ENCODE measurements at places on chromosomes 2 and 18.

DNA sequence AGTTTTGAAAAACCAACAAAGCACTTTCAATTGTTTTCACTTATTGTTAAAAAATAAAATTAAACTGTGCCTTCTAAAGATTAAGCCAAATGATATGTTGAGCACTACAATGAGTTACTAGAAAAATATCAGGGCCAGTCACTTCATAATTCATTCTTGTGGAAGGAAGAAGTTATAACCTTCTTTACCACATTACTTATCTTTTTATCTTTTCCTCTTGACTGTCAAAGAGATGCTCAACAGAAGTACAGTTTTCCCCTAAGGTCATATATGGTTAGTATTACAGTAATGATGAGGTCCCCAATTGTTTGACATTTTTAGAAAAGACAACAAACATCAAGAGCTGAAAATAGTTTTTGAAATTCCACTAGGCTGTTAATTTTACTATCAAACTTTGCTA is 9.4 kb downstream of the PELI1 start:
- DNase-seq = no peak

DNA sequence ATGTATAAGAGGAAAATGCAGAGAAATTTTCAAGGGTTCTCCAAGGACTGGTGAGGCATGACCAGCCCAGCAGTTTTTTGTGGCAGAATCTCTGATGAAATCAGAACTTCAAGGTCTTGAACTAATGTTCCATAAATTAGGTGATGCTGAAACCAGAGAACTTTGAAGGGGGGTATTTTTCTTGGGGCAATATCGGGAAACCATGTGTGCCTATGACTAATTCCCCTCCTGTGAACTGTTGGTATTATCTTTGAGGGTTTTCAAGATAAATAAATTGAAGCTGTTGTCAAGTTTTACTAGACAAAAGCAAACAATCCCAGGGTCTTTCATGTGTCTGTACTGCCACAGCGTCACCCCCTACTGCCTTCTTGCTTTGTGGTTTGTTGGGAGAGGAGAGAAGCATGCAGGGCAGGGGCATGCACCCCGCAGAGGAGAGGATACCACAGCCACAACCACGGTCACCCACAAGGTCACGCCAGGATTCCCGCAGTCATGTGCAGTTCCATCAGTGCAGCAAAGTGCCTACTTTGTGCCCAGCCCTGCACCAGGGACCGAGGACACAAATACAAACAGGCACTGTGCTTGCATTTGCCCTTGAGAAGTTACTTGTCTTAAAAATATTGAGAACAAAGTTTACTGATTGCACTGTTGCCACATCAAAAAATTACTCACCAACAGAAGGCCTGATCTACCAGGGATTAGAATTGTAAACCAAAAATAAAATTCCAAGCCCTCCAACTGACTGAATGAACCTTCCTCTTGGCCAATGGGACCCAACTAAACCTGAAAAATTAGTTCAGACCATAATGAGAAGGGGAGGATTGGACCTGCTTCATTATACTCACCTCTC is 413.3 kb upstream of the TRIB2 start:
- DNase-seq = no peak

DNA sequence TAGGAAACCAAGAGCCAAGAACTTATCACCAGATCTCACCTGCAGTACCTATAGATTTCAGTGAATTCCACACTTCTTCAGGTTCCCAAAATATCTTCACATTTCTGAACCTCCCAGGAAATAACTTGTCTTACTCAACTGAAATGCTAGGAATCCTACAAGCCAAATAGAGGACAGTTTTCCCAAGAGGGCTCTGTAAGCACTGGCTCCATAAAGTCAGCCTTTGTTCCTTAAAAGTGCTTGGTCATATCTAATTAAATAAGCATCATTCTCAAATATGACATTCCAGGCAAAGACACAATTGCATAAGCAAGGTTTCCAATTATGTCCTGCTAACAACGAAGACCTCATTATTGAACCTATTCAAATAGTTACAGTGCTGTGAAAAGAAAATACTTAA is 154.6 kb upstream of the MGAT5 start:
- DNase-seq = no peak

DNA sequence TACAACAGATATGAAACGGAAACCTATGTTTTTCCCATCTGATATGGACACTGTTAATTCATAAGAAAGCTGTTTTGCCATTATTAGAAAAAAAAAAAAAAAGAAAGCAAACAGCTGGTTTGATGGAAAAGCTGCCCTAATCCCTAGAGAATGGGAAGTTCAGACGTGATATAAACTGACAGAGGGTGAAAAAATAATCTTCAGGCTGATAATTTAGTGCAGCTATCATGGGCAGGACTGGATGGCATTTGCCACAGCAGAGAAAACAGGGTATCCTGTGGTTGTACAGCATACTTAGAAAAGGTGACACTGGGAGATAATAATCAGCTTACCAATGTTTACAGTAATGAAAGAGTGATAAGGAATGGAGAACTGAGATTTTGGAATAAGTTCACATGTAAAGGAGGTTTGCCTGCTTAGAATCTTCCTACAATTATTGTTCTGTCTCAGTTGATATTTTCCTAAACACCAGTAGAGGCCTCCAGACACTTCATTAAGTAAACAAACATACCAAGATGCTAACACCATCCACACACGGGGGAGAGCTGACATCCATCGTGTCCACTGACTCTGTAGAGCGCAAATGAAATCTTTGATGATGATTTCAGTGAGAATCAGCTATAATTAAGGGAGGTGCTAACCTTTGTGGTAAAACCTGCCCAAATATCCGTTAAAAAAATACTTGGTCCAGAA is 211.6 kb upstream of the MMADHC start:
- no peak for DNase-seq

- no peak for DNase-seq
Measured at GRCh38 chr18:26386002-26386401, 159.8 kb downstream of the TAF4B start.

DNA sequence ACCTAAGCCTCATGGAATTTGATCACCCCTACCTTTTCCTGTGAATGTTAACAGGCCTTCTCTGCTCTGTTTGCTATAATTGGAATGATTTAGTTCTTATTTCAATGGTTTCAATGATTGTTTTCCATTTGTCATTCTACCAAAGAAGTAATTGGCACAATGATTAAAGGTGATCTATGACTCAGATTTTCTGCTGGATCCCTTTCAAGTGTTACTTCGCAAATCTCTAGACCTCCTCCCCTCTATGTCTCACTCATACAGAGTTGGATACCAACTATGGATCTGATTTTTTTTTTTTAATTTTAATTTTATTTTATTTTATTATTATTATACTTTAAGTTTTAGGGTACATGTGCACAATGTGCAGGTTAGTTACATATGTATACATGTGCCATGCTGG is 29.6 kb upstream of the FAM117B start:
- DNase-seq = no peak

- DNase-seq = no peak
Measured at GRCh38 chr2:6089474-6089873, 397.3 kb downstream of the SOX11 start.

GRCh38 chr2:54461261-54461660 is 5.1 kb downstream of the SPTBN1 start:
- no peak for DNase-seq

DNA sequence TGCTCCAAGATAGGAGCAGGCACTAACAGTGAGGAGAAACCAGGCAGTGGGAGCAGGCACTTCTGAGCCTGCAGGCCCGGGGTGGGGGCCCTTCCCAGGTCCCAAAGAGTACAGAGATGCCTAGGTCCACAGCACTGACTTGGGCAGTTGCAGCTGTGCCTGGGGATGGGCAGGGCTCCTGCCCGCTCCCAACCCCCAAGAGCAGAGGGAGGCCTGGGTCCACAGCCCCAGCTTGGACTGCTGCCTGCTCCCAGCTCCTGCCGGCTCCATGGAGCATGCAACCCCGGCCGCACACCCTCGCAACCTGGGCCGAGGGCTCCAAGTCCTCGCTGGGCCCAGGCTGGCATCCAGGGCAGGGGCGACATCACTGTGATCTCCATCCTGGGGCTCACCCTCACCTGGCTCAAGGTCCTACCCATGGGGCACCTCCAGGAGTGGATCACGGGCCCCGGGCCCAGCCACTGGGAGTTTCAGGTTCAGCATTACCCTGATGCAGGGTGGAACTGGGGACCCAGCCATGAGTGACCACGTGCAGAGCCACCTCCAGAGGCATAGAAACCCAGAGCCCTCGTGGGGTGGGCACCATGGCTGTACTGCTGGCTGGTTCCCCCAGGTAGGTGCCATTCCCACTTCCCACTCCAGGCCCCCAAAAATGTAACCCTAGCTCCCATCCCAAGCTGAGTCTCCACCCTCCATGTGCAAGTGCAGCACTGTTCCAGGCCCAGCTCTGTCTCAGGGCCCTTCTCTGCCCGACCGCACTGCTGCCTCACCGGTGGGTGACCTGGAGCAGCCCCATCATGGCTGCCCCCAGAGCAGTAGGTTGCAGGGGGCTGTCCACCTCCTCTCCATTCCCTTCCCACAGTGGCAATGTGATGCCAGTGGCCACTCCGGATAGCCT is 325.6 kb downstream of the NR4A2 start:
- no peak for DNase-seq

DNA sequence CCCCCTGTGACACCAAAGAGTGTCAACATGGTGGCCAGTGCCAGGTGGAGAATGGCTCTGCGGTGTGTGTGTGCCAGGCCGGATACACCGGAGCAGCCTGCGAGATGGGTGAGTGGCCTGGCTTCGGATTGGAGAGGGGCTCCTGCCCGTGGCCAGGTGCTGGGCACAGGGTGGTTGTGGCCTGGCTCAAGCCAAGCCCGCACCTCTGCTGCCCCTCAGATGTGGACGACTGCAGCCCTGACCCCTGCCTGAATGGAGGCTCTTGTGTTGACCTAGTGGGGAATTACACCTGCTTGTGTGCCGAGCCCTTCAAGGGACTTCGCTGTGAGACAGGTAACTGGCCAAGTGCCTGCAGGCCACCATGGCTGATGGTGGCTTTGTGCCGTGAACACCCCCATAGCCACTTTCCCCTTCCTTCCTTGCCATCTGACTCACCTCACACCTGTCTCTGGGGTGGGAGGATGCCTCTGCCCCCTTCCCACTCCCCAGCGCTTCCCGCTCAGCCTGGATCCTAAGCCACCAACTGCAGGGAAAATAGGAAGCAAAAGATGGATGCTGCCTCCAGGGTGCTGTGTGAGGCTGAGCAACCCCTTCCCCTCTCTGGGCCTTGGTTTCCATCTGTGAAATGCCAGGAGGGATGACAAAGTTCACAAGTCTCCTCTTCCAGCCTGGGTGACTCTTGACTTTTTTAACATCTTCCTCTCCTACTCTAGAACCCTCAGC is 41.8 kb downstream of the SNED1 start:
- no peak for DNase-seq

- no peak for DNase-seq
Measured at GRCh38 chr2:128799730-128800129, 481.1 kb upstream of the HS6ST1 start.

- peak; percentile 43 for DNase-seq
Measured at GRCh38 chr2:219368690-219369191, 19.0 kb downstream of the DNPEP start.

- no peak for DNase-seq
Measured at GRCh38 chr2:235492850-235493344, 946 bp upstream of the AGAP1 start.

DNA sequence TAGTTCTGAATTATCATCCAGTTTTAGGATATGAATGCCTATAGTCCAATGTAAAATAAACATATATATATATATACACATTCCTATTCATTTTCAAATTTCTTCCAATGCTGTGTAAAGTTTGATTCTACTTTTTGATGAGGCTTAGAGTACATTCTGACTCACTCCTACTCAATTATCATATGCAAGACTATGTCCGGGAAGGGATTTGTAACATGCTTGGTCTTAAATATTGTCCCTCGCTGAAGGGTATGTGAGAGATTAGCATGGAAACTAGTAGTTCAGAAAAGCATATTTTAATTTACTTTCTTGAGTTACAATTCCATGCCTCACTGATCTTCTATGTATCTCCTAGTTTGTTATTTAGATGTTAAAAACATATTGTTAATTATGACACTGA is 377.7 kb upstream of the MAP2 start:
- no peak for DNase-seq

- DNase-seq = no peak
Measured at GRCh38 chr2:27154488-27154887, 5.7 kb downstream of the TCF23 start.

GRCh38 chr2:241771286-241772062 is 5.1 kb upstream of the GAL3ST2 start:
- DNase-seq = no peak

- no peak for DNase-seq
Measured at GRCh38 chr2:207318181-207318628, 152.5 kb upstream of the KLF7 start.

- no peak for DNase-seq
Measured at GRCh38 chr2:240350696-240351087, 84.8 kb upstream of the GPC1 start.

DNA sequence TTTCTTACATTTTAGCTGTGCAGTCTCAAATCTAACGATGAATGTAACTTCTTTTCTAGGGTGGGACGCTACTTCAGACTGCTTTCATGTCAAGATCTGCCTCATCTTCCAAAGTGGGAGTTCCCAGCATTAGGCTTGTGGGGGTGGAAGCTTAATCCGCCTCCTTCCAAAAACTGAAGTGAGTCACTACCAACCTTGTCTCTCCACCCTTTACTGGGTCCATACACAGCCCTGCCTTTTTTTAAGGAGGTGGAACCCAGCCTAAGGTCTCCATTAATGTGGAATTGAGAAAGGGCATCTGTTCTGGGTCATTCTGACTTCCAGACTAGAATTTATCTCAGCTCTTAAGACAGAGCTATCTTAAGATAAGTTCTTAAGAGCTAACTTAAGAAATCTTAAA is 42.0 kb upstream of the NFE2L2 start:
- DNase-seq = no peak

DNA sequence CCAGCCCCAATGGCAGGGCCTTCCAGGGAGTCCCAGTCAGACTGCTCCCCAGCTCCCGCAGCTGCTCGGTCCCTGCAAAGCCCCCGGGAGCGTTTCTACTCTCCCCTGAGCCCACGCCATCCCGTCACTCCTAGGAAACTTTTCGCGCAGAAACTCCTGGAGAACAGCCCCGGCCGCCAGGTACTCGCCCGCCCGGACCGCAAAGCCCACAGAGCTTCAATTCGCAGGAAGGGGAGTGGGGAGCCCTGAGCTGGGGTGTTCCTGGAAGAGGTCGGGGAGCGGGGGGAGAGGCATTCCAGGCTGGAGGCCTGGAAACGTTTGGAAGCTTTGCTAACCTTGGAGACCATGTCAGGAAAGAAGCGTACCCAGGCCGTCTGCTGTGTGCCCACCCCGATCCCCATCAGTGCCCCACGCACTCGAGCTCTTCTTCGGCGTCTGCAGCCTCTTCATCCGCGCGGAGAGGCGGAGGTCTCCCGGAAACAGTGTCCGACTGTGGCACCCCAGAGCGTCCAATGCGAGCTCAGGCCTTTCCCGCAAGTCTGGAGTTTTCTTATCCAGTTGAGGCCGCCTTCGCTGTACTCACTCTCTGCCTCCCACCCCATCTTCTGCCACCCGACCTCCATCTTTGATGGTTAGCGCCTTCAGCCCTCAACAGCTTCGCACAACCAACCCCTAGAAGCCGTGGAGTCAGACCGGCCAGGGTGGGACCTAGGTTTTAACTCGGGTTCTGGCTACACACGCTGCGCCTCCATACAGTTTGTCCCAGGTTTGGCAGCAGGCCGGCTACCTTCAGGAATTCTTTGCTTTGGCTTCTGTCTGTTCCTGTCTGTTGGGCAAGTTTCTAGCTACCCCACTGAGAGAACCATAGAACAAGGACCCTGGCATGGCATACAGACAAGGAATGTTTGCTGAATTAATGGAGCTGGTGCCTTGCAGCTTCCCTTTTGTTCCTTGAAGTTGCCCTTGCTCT is 3.7 kb downstream of the PCGF1 start:
- DNase-seq = no peak

Measured in LNCaP clone FGC (cell line).